EL (cell line): ENCODE measurements at places on chromosomes 6 and 20.

GRCh38 chr6:163963205-163964120 lies 548.9 kb downstream of the QKI start:
- no peak for DNase-seq

DNA sequence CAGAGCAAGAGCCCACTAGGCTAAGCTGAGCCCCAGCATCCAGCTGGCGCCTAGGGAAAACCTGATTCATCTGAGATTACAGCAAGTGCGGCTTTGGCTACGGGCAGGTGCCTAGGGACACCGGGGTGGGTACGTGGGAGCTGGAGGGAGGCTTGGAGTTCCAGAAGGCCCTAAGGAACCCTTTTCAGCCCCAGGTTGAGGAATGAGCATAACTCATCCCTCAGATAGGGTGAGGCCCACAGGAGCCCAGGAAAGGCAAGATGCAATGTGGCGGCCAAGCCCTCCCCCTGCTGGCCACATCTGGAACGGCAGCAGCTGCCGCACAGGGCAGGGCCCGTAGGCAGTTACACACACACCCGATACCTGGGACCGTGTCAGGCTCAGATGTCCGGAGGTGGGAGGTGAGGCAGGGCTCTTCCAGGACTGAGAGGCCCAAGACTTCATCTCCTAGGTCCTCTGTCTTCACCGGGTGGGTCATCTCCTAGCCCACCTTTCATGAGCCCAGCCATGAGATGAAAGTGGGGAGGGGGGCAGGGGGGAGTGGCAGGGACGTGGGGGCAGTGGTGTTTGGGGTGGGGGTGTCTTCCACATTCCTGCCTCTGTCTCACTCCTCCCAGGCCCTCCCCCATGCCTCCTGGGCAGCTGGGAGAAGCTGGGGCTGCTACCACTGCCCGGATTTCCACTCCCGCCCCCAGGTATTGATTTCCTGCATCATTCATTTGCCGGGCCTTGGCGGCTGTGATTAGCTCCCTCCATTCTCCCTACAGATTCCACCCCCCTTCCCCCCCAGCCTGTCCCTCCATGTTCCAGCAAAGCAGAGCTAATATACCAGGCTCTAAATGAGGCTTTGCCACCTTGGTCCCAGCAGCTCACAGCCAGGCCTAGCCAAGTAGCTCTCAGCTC lies 5.5 kb downstream of the MDGA1 start:
- DNase-seq: peak; percentile 69

- DNase-seq: peak; percentile 79
Measured at GRCh38 chr6:20497216-20498040, 36.8 kb upstream of the CDKAL1 start.

DNA sequence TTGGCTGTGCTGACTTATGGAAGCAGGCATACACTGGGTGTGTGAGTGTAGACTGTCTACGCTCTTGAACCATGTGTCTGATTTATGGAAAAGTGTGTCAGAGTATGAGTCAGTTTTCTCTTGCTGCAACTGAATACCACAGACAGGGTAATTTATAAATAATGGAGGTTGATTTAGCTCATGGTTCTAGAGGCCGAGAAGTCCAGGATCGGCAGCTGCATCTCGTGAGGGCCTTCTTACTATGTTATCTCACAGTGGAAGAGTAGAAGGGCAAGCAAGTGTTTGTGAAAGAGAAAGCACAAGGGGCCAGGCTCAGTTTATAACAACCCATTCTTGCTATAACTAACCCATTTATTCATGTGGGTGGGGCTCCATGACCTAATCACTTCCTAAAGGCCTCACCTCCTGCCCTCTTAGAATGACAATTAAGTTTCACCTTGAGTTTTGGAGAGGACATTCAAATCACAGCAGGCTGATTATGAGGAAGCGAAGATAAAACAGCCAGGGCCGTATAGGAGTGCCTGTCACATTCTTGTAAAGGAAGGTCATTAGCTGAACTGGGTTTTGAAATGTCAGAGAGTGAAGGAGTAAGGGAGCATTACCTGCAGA lies 6.7 kb downstream of the GPR31 start:
- DNase-seq: no peak

GRCh38 chr20:50438986-50439407 lies 71.2 kb upstream of the PTPN1 start:
- DNase-seq: peak; percentile 85

- no peak for DNase-seq
Measured at GRCh38 chr6:79250107-79250514, 15.6 kb upstream of the HMGN3 start.
